ENCODE measurements at places on chromosomes 7 and 10. TPM values are rescaled to one million over a fixed set of nuclear protein-coding genes. Genes with fewer than 3 reads are reported as not detected.

Gene PIP
- total RNA-seq: not detected

DNA sequence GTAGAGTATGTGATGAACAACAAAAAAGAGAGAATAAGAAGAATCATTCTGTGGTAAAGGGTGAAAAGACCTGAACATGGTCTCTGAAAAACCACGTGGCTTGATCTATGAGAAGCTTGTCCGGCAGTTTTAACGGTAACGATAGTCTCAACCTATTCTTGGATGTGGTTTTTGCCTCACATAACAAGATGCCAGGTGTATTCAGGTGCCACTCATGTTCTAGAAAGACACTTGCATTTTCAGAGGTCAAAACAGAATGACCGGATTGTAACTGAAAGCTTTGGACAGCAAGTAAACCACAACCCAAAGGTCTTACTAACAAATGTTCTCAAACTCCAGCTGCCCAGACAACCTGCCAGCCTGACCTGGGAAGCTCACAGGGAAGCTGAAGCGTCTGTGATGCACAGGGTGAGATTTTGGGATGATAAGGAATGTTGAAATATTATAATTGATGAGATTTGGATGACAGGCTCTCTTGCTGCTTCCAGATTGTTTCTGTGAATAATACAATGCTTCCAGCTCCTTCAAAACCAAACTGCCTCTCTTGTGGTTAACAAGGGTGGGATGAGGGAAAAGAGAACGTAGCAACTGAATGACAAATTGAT lies 137.4 kb upstream of the GRB10 start:
- no peak for DNase-seq
- no peaks in the 10 kb centered on the region for H3K4me1 ChIP-seq
- no peak overlapping the region for H3K27ac ChIP-seq
- H3K36me3 ChIP-seq: no peaks in the 10 kb centered on the region
- H3K4me3 ChIP-seq: no peak overlapping the region

DNA sequence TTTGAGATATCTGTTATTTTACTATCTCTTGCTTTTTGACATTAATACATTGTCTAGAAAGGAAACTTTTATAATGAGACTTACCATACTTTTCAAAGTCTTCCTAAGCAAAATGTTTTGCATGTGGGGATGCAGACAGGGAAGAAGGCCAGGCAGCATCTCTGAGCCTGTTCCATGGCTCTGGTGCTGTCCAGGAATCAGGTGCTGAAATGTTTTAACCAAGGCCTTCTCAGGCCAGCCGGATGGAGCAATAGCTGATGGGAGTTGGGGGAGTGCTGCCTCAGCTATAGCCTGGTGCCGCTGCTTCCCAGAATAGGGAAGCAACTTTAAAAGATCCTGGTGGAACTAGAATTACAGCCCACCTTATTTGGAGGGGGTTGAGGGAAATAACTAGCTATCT lies 38.5 kb downstream of the CRTAC1 start:
- H3K4me1 ChIP-seq: no peaks in the 10 kb centered on the region
- no peak overlapping the region for H3K4me3 ChIP-seq
- no peaks in the 10 kb centered on the region for H3K36me3 ChIP-seq
- DNase-seq: no peak
- peaks cover 31% of the 10 kb centered on the region for H3K27me3 ChIP-seq
- H3K27ac ChIP-seq: no peak overlapping the region

DNA sequence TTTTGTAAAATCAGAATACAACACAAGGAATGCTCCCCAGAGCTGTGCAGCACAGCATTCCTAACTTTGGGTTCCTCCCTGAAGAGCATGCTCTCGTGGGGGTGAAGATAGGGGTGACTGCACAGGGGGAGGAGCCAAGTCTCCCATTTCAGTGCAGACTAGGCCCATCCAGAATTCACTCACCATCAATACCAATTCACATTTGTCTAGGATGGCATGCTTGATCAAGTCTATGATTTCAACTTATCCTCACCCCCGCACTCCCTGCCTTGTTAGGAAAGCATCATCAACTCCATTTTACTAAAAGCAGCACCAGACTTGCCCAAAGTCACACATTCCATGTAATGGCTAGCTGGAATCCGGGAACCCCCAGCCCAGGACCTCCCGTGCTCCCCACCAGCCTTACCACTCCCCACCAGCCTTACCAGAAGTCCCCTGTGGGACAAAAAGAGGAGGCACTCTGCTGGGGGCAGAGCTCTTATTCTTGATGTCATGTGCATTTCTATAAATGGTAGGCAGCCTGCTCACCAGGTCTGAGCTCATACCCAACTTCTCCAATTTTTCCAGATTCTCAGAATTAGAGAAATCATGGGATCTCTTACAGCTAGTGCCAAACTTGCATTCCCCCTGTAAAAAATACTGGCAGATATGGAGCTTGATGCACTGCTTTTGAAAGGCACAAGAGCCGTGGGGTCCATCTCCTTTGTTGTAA lies 6.2 kb downstream of the PARP12 start:
- H3K36me3 ChIP-seq: peaks cover 12% of the 10 kb centered on the region
- H3K27me3 ChIP-seq: no peaks in the 10 kb centered on the region
- H3K4me3 ChIP-seq: no peak overlapping the region
- peaks cover 23% of the 10 kb centered on the region for H3K4me1 ChIP-seq
- no peak for DNase-seq
- H3K27ac ChIP-seq: no peak overlapping the region

DNA sequence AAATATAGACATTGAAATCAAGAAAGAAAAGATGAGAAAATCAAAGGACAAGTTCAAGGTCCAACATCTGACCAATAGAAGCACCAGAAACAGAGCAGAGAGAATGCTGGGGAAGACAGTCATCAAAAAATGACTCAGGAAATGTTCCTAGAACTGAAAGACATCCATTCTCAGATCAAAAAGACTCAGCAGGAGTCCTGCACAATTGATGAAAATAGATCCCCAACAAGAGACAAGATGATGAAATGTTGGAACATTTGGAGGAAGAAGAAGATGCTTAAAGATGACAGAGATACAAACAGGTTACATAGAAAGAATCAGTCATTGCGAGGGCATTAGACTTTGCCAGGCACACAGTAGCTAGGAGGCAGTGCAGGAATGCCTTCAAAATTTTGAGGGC lies 30.0 kb upstream of the EIF5AL1 start:
- H3K27ac ChIP-seq: no peak overlapping the region
- no peaks in the 10 kb centered on the region for H3K36me3 ChIP-seq
- H3K4me1 ChIP-seq: peaks cover 6% of the 10 kb centered on the region
- no peaks in the 10 kb centered on the region for H3K27me3 ChIP-seq
- DNase-seq: no peak

Measured in mesothelial cell of epicardium (in vitro differentiated cells).